Esophagus squamous epithelium (tissue), 5 donors: ENCODE measurements at places on chromosomes 6 and 20.

DNA sequence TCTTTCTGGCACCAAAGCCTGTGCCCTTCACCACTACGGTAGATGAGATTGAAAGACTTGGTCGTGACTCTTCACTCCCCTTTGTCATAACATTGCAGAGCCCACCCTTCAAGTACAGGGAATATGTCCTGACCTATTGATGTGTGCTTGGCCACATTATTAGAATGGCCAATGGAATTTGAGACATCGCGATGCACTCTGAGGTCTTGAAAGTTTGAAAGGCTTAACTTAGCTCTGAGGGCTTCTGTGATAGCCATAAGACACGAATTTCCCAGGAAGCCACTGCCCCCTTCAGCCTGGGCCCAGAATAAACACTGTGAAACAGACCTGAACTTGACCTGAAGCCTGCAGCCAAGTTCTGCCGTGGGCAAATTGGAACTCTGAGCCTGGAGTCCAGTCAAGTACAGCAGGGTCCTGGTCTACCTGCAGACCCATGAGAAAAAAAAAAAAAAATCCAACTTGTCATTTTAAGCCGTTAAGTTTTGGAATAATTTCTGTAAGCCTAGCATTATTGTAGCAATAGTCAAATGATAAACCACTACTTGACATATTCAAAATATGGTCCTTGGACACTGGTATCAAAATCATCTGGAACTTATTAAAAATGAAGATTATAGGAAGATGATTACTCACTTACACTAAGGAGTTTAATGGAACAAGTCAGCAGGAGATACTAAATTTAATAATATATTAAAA, 36.9 kb upstream of the TRAF3IP2 start:
- no peak for DNase-seq

DNA sequence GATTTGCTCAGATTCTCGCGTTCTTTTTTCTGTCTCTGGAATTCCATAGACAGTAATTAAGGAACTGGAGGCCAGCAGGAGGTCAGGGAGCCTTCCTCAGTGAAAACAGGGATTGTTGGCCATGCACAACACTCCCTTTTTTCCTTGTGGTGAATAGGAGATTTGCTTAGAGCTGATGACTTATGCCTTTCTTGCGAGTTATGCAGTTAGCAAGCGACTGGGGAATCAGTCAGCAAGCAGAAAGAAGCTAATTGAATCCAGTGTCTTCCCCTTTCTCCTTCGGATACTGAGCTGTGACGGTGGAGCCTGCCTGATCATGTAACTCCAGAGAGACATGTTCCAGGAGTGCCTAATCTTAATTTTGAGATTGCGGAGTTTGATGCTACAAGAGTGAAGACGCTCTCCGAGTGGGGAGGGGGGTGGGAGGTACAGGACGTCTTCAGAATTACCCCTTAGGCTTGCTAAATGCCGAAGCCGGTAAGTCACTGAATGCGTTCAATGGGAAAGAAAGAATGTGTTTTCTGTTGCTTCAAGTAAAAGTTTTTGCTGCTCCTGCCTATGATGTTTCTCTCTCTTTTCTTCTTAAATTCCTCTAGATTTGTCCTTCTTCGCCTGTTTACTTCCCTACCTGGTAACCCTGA, 165.9 kb downstream of the SASH1 start:
- DNase-seq: no peak

DNA sequence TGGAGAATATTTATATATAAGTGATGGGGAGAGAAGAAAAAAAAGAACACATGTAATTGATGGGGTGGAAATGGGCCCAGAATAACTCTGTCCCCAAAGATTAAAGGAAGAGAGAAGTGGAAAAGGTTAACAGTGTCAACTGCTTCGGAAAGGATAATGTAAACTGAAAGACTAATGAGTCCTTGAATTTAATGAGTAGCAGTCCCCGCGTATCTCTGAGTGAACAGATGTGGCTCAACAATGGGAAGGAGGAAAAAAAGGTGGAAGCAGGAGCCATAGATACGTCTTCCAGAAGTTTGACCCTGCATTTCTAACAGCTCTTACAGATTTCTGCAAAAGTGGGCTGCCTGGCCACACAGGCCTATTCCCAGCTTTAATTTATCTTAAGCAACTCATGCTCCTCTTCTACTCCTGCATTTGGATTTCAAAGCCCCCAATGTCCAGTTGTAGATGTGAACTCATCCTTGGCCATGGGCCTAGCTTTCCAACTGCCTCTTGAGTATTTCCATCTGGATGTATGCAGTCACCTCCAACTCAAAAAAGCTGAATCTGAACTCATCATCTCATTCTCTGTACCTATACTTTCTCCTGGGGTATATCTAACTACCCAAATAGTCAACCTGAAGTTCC, 61.3 kb downstream of the DST start:
- DNase-seq: no peak

DNA sequence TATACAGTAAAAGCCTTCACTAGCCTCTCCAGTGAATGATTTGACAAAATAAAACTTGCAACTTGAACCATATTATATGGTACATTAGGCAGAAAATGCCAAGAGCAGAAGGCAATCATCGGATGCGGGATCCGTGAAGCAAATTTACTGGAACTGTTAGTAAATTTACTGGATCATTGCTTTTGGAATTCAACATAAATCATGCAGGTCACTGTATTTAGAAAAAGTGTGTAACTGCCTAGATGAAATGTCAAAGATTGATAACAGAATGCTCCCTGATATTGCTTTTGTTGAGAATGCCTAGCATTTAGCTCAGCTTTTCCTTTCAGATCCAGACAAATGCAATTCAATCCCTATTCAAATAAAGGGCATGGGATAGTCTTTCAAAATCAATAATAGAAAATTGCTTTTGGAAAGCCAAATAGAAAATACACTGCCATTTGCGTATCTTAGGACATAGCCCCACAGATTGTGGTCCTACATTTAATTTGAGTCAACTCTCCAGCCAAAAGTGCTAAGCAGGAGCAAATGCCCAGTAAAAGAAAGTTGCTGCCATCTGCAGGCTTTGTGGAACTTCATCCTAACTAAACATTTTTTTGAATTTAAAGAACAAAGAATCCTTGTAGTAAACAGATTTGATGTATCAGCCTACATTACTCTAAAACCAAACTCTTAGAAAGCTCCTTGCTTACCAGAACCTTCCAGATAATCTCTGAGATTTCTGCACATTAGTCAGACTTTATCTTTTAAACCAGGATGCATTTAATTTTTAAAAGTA, 109.5 kb upstream of the HSF2 start:
- no peak for DNase-seq

DNA sequence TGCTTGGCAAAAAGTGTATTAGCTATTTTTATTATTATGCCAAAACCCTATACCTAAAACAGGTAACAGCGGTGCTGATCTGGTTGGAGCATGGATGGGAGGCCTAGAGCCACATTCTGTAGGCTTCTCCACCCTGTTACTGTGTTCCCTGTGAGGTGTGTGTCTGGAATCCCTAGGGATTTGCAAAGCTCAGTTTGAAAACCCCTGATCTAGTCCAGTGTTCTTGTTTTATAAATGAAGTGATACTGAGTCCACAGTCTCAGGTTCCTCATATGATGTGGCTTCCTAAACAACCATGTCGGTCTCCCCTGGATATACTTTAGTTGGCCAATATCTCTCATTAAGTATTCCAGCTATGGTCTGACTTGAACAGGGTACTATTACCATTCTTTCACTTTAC, 16.3 kb downstream of the ACSS2 start:
- DNase-seq: no peak

DNA sequence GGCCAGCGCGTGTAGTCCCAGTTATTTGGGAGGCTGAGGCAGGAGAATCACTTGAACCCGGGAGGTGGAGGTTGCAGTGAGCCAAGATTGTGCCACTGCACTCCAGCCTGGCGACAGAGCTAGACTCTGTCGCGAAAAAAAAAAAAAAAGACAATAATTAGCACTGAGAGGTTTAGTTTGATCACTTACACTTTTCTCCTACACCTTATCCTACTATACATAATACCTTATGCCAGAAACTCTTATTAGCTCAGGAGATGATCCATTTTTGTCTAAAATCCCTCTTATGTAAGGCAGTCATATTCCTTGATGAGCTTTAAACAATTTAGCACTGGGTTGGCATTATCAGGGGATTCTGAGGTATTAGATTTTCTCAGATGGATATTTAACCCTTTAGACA, 3.6 kb upstream of the MTFR2 start:
- DNase-seq: no peak

DNA sequence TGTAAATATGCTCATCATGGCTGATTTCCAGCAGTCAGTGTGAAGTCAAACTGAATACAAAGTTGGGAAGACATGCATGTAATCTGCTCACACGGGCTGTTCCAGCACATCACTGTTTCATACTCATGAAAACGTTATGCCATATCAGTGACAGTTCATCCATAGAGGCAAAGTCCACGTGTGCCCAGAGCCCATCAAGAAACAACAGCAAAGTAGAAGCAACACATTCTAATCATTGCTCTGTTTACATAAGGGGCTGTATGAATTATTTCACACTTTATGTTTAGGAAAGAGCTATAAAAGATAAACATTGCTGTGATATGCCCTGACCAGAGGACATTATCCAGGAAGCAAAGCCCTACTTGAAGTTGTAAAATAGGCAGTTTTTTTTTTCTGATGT, 157.0 kb upstream of the ENPP5 start:
- no peak for DNase-seq

- no peak for DNase-seq
Measured at GRCh38 chr6:127522714-127523113, 3.6 kb upstream of the MTCL3 start.

GRCh38 chr20:12414446-12415274, 497.0 kb downstream of the BTBD3 start:
- no peak for DNase-seq

DNA sequence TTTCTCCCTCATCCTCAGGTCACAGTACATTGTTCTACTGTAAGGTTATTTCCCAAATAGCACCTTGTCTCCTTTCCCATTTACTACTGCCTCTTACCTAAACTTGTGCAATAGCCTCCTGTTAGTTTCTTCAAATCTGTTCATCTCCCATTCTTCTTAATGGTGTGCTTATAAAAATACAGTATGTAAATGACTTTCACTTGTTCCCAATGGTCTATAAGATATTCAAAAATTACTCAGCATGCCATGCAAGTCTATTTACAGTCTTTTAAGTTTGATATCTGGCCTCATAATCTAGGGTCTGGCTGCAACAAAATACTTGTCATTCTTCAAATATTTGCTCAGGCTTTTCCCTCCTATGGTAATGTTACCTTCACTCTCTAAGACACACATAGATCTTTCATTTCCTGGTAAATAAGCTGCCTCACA, 31.5 kb upstream of the RHAG start:
- DNase-seq: no peak

DNA sequence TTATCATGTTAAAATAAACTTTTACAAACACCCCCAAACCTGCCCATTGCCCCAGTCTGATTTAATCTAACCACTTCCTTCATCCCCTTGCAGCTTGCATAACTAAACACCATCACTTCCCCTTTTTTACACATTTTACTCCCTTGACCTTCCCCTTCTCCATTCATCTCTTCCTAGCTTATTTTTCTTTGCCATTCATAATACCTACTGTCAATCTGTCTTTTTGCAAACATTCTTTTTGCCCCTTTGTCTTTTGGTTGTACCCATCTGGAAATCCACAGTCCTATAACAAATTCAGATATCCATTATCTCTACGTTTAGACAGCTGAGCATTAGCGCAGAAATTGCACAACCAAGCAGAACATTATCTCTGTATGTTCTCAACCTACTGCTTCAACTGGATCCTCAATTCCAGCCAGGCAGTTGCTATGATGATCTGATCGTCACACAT, 51.2 kb downstream of the C6orf52 start:
- no peak for DNase-seq

DNA sequence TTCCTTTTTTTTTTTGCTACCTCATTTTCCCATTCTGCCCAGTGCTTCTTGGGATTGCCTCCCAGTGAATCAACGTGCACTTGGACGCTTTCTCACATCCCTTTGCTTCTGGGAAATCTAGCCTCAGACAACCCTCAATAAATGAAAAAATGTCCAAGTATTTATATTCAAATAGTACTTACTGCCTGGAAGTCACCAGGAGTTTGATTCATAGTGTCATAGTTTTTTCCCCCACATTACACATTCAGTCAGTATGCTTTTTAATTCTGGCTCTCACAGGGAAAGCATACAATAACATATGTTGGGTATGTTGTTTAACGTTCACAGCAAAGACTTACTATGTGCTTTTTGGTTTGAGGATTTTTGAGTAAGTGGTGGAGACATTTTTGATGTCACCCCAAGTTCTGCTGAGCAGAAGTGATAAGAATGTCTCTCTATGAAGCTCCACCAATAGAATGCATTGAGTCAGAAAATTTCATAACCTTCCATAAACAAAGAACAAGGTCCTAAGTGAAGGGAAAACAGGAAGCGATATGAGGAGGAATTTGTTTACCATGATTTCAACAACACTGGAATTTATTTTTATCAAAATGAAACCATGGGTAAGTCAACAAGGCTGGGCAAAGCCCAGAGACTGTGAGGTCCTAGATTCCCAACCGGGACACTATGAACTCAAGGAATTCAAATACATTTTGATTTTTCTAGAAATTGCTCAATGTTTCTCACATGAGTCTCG, 301.2 kb upstream of the BMP2 start:
- no peak for DNase-seq

GRCh38 chr6:34888874-34889555, at the start of gene ANKS1A:
Gene ANKS1A, plus strand, starts transcription at chr6:34889255. Its CDS starts 148 bp downstream, at chr6:34889403.
- DNase-seq: peak; percentile 8

- no peak for DNase-seq
Measured at GRCh38 chr6:112017169-112017568, 36.7 kb upstream of the CCN6 start.

DNA sequence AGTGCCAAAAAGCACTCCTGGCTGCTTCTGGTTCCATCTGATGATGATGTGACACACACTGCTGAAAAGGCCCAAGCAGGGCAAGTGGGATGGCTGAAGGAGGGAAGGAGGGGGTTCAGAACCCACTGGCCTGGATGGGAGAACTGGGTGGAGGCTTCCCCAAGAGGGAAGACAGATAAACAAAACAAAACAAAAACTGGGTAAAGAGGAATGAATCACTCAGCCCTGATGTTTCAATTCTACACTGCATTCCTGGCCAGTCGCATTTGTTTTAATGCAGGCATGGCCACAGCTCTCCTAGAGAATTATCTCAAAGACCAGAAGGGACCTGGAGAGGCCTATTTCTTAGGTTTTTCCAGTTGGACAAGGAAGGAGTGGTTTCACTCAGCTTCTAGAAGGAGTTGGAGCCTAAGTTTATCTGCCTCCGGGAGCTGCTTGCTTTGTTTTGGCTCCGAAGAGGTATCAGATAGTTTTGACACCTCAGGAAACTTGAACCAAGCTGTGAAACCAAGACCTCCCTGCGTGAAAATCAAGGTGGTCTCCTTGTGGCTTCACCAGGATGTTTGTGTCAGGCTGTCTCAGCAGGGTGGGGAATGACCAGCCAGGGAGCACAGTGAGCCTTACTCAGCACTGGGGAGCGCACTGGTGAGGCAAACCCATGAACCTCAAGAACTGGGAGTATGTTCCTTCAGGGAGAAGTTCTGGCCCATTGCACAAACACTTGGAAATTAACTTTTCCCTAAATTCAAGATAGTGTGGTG, 16.1 kb downstream of the TTPAL start:
- DNase-seq: no peak

DNA sequence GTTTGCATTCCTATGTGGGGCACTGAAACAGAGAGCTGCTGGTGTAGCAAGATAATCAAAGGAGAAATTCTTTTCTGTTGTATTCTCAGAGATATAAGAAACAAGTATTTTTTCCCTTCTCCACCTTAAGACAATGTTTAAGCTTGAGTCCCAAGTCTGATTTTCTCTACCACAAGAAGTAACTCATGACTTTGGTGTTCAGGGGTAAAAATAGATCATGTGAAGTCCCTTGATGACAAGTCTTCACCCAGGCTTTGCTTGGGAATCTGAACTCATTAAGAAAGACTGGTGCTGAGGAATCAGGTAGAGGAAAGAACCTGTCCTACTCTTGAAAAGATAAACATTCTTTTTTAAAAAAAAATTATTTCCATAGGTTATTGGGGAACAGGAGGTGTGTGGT, 205.6 kb downstream of the ALDH8A1 start:
- DNase-seq: no peak
